ENCODE measurements at places on chromosomes 6 and 20. TPM values are rescaled to one million over a fixed set of nuclear protein-coding genes. Genes with fewer than 3 reads are reported as not detected.

DNA sequence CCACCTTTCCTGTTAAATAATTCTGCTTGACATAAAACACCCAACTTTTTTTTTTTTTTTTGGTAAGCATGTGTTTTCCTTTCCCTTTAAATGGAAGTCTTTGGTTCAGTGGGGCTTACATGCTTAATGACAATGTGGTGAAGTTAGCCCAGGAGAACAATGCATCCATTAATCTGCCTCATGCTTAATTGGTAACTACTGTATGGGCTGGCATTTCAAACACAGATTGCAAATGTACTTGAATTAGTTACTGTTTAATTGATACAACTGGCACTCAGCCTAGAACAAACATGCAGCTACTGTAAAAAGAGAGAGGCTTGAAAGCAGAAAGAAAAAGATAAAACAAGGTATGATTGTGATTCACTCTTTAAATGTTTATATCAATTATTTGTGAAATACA is 483.6 kb upstream of the NOX3 start:
- DNase-seq, result peak; percentile 72
- H3K27me3 ChIP-seq, result no peaks in the 10 kb centered on the region
- no peaks in the 10 kb centered on the region for H3K36me3 ChIP-seq
- H3K4me3 ChIP-seq, result no peak overlapping the region
- H3K27ac ChIP-seq, result no peak overlapping the region

The CLDN20 gene
- total RNA-seq, result not detected

The SLC17A3 gene
- not detected for total RNA-seq

The SNAP91 gene
- total RNA-seq, result 3.5 TPM

The PBOV1 gene
- total RNA-seq, result not detected

DNA sequence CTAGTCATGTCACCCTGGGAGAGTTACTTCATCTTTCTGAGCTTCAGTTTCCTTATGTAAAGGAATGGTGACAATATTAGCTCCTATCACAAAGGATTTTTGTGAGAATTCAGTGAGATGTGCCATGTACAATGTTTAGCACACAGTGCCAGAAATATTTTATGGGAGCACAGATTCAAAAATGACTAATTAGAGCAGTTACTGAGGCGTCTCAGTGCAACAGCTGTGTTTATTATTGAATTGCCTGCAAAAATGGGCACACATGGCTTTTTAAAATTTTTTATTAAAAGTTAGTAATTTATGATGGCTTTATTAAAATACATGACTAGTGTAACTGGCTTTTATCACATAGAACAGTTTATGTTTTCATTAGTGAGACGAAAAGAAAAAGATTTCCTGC is 134.3 kb upstream of the AHI1 start:
- no peaks in the 10 kb centered on the region for H3K27me3 ChIP-seq
- no peaks in the 10 kb centered on the region for H3K36me3 ChIP-seq
- DNase-seq, result no peak
- no peak overlapping the region for H3K4me3 ChIP-seq

The ACTR5 gene
- total RNA-seq, result 8.4 TPM

The DPPA5 gene
- total RNA-seq, result not detected

GRCh38 chr6:166737261-166737660 is 110.2 kb upstream of the RPS6KA2 start:
- H3K4me3 ChIP-seq, result no peak overlapping the region
- no peaks in the 10 kb centered on the region for H3K36me3 ChIP-seq
- no peak for DNase-seq
- H3K4me1 ChIP-seq, result no peaks in the 10 kb centered on the region
